Activated CD4-positive, alpha-beta T cell treated with anti-CD3 and anti-CD28 coated beads, Interleukin-10, Interleukin-2, amounts not matched to agents 100 ng/mL and 50 ng/mL, durations not matched to agents 16 hours and 8 hours (primary cell): ENCODE measurements at places on chromosomes 6 and 20.

GRCh38 chr6:93366506-93366905 is 52.9 kb downstream of the EPHA7 start:
- no peak for DNase-seq

DNA sequence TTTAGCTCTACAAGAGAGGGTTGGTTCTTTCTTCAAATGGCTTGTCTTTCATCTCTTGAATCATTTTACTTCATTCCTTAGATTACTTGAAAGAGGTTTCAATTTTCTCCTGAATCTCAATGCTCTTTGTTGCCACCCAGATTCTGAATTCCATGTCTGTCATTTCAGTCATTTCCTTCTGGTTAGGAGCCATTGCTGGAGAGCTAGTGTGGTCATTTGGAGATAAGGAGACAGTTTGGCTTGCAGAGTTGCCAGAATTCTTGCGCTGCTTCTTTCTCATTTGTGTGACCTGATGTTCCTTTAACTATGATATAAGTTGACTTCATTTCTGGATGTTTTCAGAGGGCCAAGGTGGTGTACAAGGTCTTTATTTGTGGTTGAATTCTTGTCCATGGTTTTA is 157.8 kb downstream of the SLC22A3 start:
- DNase-seq, result no peak

DNA sequence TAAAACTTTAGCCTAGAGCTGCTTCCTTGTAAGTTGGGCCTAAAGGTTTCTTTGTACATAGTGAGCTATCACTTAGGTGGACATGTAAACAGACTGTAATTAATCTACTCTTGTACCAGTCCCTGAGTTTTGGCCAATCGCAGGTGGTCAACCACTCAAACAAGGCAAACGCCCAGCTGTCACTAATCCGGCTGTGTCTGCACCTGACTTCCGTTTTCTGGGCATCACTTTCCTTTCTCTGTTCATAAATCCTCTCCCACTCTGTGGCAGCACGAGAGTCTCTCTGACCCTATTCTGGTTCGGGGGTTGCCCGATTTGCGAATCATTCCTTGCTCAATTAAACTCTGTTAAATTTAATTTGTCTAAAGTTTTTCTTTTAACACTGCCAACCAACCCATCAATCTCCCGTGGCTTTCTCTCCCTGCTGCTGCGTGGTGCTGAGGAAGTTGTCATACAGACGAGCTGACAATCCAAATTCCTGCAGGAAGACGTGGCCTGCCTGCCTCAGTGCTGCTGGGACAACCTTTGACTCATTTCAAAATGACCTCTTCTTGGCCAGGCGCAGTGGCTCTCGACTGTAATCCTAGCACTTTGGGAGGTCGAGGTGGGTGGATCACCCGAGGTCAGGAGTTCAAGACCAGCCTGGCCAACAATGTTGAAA is 206.3 kb downstream of the QKI start:
- no peak for DNase-seq

- peak; percentile 83 for DNase-seq
These were observed 35.1 kb upstream of the BTN3A2 start for GRCh38 chr6:26329763-26330511.

DNA sequence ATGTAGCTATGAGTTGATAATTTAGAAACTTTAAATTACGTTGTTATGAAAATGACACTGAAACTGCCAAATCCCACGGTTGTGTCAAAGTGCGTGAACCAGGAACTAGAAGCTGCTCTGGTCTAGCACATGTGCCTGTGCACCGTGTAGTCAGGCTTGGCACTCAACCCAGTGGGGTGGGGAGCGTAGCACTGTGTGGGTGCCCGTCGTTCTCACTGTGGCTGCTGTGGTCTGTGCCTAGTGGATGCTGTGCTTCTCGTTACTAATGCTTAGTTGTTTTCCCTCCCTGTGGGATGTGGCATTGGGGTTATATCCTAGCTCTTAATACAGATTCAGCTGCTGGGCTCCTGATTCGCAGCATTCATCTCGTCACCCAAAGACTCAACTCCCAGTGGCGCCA is 46.2 kb upstream of the ADIG start:
- peak; percentile 10 for DNase-seq

DNA sequence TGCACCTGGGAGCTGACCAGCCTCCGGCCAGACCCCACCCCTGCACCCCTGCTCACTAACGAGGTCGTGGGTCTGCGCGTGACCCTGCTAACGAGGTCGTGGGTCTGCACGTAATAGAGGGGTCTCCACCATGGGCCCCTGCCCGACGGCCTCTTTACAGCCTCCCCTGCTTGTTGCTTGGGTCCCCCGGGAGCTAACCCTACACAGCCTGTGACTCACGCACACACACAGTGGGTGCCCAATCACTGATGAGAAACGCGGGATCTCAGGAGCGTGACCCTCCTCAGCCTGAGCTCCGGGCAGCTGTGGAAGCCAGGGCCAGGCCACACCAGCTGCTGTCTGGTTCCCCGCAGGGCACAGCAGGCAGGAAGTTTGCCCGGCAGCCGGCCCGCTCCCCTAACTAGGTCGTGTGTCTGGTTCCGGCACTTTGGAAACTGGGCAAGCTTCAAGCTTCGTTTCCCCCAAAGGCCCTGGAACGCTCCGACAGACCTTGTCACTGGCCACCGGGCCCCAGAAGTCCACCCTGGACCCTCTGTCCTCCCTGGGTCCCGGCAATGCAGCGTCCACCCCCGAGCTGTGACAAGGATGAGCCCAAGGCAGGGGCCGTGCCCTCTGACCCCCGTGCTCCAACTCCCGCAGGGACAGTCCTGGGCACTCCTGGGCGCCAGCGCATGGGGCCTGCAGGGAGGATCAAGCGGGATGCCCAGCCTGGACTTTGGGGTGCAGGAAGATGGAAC is 767 bp downstream of the PTK6 start:
- DNase-seq, result no peak

GRCh38 chr20:23162887-23163286 is 76.8 kb upstream of the CD93 start:
- no peak for DNase-seq

DNA sequence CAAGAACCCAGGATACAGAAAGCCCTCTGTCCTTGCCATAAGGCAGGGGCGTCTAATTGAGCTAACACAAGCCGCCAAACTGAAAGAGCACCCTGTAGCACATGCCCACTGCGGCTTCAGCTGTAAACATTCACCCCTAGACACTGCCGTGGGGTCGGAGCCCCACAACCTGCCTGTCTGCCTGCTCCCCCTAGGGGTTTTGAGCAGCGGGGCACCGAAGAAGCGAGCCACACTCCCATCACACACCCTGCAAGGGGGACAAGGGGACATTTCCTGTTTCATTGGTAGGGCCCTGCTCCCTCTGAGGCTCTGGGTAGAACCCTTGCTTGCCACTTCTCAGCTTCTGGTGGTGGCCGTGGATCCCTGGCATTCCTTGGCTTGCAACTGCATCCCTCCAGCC is 45.2 kb upstream of the BCLAF1 start:
- DNase-seq, result no peak

DNA sequence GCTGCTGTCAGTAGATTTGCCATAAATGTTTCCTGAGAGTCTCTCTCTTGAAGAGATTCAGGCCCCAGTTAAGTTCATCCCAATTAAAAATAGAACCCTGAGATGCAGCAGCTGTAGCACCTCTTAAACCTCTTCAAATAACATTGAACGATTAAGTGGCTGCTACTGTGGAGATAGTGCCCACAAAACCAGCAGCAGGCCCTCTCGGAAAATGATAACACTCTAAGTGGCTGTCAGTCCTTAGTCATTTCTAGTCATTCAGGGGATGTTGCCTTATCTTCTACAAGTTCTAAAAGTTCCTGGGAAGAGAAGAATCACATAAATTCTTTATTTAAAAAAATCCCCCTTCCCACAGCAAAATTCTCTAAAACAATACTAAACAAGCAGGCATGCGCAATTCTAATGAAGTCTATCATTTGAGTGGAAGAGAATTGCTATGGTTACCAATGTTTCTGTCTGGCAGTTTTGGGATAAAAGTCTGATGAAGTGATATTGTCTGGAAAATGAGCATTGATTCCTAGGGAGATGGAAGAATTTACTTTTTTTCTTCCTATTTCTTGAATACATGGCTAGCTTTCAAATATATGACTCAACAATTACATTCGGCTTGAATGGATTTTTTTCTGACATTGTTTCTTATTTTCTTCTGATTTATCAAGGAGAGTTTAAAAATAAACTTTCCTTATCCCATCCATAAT is 131.9 kb downstream of the TRMT11 start:
- no peak for DNase-seq

DNA sequence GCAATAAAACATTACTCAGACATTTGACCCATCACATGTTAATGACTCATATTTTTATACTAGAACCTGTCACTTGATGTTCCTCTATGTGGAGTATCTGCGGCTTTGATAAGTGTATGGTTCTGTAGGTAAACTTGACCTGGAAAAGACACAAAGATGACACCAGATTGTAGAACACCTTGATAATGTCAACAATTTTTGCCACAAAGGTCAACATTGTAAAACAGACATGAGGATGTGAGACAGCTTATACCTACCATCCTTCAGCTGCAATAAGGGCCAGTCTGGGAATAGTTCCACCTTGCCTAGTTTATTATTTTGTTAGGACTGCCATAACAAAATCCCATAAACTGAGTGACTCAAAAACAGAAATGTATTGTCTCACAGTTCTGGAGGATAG is 202.4 kb downstream of the LMBRD1 start:
- no peak for DNase-seq

- no peak for DNase-seq
These were observed 519.4 kb upstream of the JAG1 start for GRCh38 chr20:11193241-11193640.

DNA sequence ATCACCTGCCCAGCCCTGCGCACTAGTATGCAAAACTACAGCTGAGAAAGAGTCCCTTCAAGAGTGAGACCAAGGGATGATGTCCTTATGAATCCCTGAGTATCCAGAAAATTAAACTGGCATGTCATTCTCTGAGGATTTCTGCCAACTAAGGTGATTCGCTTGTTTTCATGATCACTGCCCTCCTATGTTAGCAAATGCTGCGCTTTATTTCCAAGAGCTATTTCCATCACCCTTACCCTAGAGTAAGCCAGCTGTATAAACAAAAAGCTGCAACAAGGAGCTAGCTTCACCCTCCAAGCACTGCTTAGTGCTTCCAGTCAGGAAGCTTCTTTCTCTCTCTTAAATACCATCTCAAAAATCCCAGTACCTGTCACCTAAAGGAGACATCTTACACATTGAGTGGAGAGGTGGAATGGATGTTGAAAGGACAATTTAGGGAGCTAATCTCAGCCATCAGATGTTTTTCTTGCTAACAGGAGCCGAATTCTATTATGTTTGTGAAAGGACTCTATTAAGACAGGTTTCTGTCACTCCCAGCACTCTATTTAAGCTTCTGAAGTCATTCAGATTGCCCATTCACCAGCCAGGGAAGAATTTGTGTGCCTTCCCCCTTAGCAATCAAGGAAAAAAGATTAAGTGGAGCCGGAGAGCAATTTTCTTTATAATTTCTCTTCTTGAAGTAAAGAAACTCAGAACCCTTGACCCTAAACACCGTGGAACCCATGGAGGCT is 322.2 kb downstream of the NRN1 start:
- DNase-seq, result no peak

GRCh38 chr6:75436869-75437268 is 56.7 kb downstream of the FILIP1 start:
- DNase-seq, result no peak

DNA sequence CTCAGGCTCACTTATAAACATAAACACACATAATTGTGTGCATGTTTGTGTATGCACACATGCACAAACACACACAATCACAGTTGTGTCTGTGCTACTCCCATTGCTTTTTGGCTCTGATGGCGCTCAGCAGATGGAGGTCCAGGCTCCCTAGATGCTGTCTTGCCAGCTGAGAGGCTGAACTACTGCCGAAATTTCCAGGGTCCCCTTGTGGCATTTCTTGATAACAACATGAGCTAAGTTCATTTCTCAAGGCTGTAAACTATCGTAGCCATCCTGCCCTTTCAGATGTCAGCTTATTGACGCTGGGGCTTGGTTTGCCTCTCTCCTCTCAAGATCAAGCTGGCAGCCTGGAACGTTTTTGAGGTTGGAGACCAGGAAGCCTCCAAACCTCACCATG is 313.9 kb upstream of the RNF24 start:
- DNase-seq, result no peak

GRCh38 chr6:73943930-73944652 is 248.1 kb downstream of the CD109 start:
- no peak for DNase-seq

DNA sequence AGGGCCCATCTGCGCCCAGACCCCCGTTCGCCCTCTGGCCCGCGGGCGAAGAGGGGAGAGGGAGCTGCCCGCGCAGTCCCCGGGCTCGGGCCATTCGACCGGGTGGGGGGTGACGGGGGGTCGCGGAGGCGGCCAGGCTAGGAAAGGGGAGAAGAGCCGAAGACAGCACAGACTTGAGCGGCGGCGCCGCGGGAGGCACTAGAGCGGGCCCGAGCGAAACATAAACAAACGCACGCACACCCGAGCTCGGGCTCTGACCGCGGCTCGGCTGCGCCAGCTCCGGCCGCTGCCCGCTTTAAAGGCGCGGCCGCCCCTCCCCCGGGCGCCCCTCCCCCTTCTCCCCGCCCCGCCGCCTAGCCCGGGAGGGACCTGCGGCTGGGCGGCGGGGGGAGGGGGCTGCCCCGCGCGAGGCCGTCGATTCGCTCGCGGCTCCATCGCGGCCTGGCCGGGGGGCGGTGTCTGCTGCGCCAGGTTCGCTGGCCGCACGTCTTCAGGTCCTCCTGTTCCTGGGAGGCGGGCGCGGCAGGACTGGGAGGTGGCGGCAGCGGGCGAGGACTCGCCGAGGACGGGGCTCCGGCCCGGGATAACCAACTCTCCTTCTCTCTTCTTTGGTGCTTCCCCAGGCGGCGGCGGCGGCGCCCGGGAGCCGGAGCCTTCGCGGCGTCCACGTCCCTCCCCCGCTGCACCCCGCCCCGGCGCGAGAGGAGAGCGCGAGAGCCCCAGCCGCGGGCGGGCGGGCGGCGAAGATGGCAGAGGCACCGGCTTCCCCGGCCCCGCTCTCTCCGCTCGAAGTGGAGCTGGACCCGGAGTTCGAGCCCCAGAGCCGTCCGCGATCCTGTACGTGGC is at the start of gene FOXO3:
FOXO3 (plus strand) TSS at position 455 of the 846 bp plus-strand sequence; CDS start at position 747, 292 bp downstream.
- DNase-seq, result peak; percentile 50
